ENCODE measurements at places on chromosomes 5 and 9. TPM values are rescaled to one million over a fixed set of nuclear protein-coding genes. Genes with fewer than 3 reads are reported as not detected.

PROB1 gene
- total RNA-seq = 0.69 TPM

- peaks cover 9% of the 10 kb centered on the region for H3K27me3 ChIP-seq
- DNase-seq = no peak
- H3K4me3 ChIP-seq = no peak overlapping the region
- no peaks in the 10 kb centered on the region for H3K36me3 ChIP-seq
- no peak overlapping the region for H3K27ac ChIP-seq
These were observed 78.6 kb downstream of the ANXA1 start for GRCh38 chr9:73230251-73230650.

- no peak overlapping the region for H3K27ac ChIP-seq
- no peaks in the 10 kb centered on the region for H3K4me1 ChIP-seq
- no peak for DNase-seq
- no peak overlapping the region for H3K4me3 ChIP-seq
- H3K27me3 ChIP-seq = no peaks in the 10 kb centered on the region
These were observed 105.3 kb downstream of the RASGRF2 start for GRCh38 chr5:81065492-81065891.

- H3K27ac ChIP-seq = no peak overlapping the region
- H3K4me1 ChIP-seq = no peaks in the 10 kb centered on the region
- DNase-seq = no peak
- H3K36me3 ChIP-seq = no peaks in the 10 kb centered on the region
- no peaks in the 10 kb centered on the region for H3K27me3 ChIP-seq
These were observed 158.5 kb upstream of the ELL2 start for GRCh38 chr5:96120120-96120519.

DNA sequence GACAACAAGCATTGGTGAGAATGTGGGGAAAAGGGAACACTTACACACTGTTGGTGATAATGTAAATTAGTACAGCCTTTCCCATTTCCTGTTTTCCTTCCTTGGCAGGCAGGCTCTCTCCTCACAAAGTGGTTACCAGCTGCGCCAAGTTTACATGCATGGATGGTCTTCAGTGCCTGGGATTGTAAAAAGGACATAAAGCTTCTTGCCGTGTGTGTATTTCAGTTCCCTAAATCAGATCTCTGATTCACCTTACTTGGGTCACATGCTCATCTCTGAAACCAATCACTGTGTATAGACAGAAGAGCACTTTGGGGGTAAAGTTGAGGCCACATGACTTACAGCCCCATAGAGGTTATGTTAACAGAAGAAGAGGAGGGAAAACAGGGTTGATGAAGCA, 92.8 kb downstream of the CAVIN4 start:
- H3K27ac ChIP-seq = no peak overlapping the region
- no peaks in the 10 kb centered on the region for H3K4me1 ChIP-seq
- no peak for DNase-seq
- H3K4me3 ChIP-seq = no peak overlapping the region
- no peaks in the 10 kb centered on the region for H3K36me3 ChIP-seq

GRCh38 chr5:133544346-133544745, 68.0 kb downstream of the FSTL4 start:
- DNase-seq = no peak
- H3K27ac ChIP-seq = no peak overlapping the region
- H3K4me1 ChIP-seq = no peaks in the 10 kb centered on the region

GRCh38 chr9:107266624-107267368, 16.3 kb upstream of the RAD23B start:
- no peak overlapping the region for H3K27ac ChIP-seq
- no peaks in the 10 kb centered on the region for H3K36me3 ChIP-seq
- DNase-seq = no peak
- no peaks in the 10 kb centered on the region for H3K4me1 ChIP-seq
- H3K27me3 ChIP-seq = no peaks in the 10 kb centered on the region

- H3K4me1 ChIP-seq = peaks cover 7% of the 10 kb centered on the region
- DNase-seq = no peak
- H3K36me3 ChIP-seq = no peaks in the 10 kb centered on the region
- H3K4me3 ChIP-seq = no peak overlapping the region
These were observed 325.8 kb upstream of the MEF2C start for GRCh38 chr5:89208811-89209210.

SPATA6L gene
- total RNA-seq = 4.7 TPM

DNA sequence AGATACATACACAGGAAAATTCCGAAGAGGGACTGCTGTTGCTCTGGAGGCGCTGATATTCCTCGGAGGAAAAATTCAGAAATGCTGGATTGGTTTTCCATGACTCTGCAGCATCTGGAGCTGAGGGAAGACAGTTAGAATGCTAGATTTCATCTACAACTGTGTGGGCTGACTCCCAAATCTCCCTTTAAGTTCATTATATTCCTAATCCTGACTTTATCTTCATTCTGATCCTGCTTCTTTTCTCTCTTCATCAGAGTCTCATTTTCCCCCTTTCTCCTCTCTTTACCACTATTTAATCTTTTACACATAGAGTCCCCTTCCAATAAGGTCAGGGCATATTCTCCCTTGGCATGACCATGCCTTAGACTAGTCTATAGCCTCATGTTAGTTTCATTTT, at the start of gene OR1N1:
OR1N1 (minus strand) TSS at position 101 of the 400 bp plus-strand sequence; CDS start at position 101, 0 bp downstream.
- peaks cover 5% of the 10 kb centered on the region for H3K27me3 ChIP-seq
- H3K4me1 ChIP-seq = no peaks in the 10 kb centered on the region
- H3K36me3 ChIP-seq = no peaks in the 10 kb centered on the region
- no peak for DNase-seq
- H3K27ac ChIP-seq = no peak within 1 kb of the TSS

CDKN2B-AS1 gene
- total RNA-seq = 1.5 TPM

DNA sequence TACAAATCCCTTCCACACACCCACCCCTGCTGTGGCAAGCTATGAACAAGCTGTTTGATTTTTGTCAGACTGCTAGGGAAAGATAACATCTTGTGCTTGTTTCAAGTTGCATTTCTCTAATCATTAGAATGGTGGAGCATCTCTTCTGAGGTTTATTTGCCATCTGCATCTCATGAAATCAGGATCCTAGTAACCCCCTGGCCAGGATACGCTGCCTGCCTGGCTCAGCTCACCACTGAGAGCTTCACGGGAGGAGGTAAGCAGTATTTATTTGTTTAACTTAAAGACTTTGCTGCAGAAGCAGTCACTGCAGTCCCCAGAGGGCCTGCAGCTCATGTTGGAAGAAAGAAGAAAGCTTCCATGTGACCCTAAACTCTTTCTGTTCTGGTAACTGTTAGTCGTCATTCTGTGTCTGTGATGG, 83.3 kb upstream of the CXCL14 start:
- H3K4me1 ChIP-seq = peaks cover 22% of the 10 kb centered on the region
- DNase-seq = no peak
- H3K36me3 ChIP-seq = peaks cover 7% of the 10 kb centered on the region
- peaks cover 28% of the 10 kb centered on the region for H3K27me3 ChIP-seq
- no peak overlapping the region for H3K27ac ChIP-seq

HMMR gene
- total RNA-seq = 25.9 TPM

DNA sequence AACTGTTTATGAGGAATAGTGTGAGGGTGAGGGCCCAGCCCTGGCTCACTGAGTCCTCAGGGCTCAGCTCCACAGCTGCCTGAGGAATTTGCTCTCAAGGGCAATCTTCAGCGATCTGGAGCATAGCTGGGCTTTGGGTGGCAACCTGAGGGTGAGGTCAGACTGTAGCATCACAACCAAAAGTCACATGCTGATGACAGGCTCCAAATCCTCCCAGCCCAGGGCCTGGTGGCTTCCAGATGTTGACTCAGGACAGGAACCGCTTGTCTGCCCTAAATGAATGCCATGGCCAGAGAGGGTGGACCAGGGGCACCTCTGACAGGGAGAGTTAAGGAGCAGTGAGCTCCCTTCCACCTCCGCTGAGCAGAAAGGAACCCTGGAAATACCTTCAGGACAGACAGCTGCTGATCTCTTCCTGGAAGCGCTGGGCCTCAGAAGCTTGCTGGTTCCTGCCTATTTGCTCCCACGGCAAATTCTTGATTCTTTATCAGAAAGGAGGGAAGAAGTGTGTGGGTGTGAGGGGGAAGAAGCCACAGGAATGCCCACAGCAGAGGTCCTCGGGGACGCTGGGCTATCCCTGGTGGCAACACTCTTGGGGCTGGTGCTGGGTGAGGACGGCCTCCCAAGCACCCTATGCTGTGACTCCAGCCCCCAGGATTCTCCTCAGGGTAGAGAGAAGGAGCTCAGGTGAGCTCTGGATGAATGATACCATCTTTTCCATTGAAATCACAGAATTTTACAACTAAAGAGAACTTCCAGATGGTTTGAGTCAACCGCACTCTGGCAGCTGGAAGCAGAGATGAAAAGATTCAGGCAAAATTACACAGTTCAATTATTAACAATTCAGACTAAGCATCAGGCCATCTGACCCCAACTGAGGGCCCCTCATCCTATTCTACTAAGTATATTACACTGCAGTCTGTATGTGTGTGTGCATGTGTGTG, 13.8 kb upstream of the CTSL start:
- H3K4me1 ChIP-seq = peaks cover 26% of the 10 kb centered on the region
- H3K27ac ChIP-seq = peak overlapping the region; percentile 33
- peak overlapping the region; percentile 12 for H3K4me3 ChIP-seq
- H3K36me3 ChIP-seq = peaks cover 21% of the 10 kb centered on the region

DNA sequence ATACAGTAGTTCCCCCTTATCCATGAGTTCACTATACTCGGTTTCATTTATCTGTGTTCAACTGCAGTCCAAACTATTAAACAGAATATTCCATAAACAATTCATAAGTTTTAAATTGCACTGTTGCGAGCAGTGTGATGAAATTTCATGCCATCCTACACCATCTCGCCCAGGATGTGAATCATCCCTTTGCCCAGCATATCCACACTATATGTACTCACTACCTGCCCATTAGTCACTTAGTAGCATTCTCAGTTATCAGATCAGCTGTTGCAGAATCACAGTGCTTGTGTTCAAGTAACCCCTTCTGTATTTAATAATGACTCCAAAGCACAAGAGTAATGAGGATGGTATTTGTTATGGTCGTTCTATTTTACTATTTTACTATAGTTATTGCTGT, 51.5 kb downstream of the SHOC1 start:
- H3K4me1 ChIP-seq = no peaks in the 10 kb centered on the region
- H3K36me3 ChIP-seq = no peaks in the 10 kb centered on the region
- H3K4me3 ChIP-seq = no peak overlapping the region
- no peak overlapping the region for H3K27ac ChIP-seq
- no peaks in the 10 kb centered on the region for H3K27me3 ChIP-seq

DNA sequence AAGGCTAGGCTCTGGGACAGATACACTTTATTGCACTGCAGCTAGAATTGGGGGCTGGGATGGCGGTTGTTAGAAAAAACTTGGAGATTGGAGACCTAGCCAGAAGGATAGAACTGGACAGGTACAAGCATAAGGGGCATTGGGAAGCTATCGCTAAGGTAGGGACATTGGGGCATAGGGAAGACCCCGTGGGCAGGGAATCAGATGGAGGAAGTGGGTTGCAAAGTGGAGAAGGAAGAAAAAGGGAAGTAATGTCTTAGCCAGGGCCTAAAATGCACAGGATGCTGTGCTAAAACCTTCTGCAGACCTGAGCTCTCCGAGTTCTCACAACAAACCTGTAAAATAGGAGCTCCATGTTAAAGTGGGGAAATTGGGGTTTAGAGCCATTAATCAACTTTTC, 178.2 kb downstream of the ZDHHC21 start:
- peaks cover 17% of the 10 kb centered on the region for H3K4me1 ChIP-seq
- H3K27me3 ChIP-seq = no peaks in the 10 kb centered on the region
- DNase-seq = no peak
- H3K4me3 ChIP-seq = no peak overlapping the region

GRCh38 chr9:122232796-122233306, 4.1 kb upstream of the LHX6 start:
- no peak overlapping the region for H3K27ac ChIP-seq
- no peak for DNase-seq
- H3K4me1 ChIP-seq = peaks cover 14% of the 10 kb centered on the region
- H3K36me3 ChIP-seq = no peaks in the 10 kb centered on the region

Measured in type B pancreatic cell (in vitro differentiated cells).